ENCODE measurements at places on chromosomes 7 and 10.

GRCh38 chr7:79199266-79199665 lies 254.2 kb downstream of the MAGI2 start:
- DNase-seq, result no peak

GRCh38 chr10:86918022-86918471 lies 39.4 kb downstream of the MMRN2 start:
- DNase-seq, result no peak

DNA sequence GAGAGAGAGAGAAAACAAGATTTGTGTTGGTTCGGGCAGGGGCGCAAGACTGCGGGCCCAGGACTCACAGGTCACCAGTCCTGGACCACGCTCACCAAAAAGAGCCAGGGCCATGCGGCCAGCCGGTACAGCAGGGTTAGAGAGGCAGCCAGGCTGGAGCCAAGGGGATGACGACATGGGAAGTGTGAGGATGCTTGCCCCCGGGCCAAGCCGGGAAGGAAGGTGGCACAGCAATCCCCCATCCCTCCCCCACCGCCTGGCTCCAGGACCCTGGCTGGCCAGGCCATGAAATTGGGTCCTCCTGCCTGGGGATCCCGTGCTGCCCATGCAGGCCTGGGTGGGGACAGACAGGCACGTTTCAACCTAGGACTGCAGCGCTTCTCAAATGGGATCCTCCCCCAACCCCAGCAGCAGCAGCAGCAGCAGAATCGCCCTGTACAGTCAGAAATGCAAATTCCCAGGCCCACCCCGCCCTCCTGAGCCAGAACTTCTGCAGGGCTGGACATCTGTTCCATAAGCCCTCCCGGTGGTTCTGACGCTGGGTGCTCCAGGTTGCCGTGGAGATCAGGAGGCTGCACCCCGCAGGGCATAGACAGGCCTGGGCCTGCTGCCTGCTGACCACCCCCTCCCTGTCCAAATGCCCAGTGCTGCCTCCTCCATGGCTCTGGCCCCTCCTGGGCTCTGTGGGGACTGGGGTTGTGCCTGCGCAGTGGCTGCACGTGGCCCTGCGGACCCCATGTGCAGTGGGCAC lies 35.0 kb downstream of the YKT6 start:
- no peak for DNase-seq

- no peak for DNase-seq
These were observed 217.1 kb downstream of the ZNF248 start for GRCh38 chr10:37640301-37640700.

DNA sequence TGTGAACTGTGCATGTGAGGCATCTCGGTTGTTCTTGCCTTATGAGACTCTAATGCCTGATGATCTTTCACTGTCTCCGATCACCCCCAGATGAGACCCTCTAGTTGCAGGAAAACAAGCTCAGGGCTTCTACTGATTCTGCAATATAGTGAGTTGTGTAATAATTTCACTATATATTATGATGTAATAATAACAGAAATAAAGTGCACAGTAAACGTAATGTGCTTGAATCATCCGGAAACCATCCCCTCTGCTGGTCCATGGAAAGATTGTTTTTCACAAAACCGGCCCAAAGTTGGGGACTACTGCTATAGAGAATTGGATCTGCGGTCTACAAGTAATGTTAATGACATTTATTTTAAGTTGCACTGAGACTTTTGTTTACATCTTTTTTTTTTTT lies 126.7 kb downstream of the TPST1 start:
- DNase-seq, result no peak

DNA sequence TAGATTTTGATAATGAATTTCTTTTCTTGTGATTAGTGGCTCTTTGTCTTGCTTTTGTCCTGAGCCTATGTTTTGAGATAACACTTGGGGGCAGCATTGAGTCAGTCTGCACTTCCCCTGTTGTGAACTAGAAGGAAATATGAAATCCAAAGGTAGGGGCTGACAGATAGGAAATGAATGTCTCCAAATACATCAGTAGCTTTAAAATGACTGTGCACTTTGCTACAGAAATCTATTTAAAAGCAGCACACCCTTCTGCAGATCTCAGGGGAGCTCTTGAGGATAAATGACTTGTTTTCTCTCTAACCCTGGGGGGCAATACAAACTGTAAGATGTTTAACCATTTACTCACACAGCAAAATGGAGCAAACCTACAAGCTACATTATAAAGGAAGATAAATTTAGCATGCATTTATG lies 176.0 kb upstream of the MYO3A start:
- DNase-seq, result no peak

DNA sequence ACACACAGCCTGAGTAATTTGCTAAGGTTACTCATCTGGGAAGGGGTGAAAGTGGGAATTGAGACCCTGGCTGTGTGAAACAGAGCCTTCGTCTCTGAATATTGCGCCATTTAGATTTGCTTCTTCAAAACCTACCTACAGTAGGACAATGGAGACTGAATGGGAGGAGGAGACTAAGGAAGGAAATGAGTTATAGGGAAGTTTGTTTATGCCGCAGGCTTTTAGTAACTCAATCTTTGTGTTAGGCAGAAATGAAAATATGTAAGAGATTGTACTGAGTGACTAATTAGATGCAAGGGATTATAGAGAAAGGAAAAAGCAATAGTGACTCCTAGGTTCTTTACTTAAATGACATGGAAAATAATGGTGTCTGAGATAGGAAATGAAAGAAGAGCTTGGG lies 80.2 kb downstream of the KCND2 start:
- no peak for DNase-seq

DNA sequence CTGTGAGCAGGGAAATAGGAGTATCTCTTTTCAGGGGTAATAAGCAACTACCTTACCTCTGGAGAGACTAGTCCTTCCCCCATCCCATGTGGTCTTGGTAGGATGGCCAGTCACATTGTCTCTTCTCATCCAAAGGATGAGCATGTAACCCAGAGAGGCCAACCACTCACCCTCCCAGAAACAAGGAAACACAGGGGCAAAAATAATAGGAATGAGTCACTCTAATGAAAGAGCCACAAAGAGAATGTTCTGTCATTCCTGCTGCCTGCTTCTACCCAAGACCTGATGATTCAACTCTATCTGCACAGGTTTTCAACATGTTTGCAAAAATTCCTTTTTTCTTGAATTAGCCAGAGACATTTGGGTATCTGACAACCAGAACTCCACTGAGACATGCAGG lies 99.3 kb upstream of the NFE2L3 start:
- DNase-seq, result no peak

DNA sequence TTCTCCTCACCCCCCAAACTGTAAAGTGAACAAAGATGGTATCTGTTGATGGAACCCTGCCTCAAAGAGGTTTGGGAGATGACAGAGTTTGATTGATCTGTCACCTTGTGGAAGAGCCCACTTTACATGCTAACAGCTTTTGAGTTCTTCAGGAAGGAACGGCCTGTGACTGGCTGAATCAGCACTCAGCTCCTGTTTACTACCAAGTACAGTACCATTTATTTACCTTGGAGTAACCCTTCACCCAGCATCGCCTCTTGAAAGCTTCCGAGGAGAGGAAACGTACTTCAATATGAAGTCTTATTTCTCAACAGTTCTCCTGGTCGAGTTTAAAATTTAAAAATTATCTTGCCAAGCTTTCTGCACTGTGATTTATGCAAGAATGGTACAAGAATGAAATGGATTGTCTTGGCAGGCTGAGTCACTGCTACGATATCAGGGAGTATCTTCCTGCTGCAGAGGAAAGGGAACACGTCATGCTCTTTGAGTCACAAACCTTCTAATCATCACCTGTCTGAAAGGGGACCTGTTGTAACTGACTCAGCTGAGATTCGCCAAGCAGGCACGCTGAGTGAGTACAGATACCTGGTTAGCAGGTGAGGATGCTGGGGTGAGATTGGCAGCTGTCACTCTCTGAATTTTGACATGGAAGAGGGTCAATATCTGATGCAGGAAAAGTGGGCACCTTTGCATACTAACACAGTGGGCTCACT lies 30.1 kb downstream of the KLF6 start:
- DNase-seq, result no peak

GRCh38 chr10:8136736-8137135 lies 82.2 kb downstream of the GATA3 start:
- DNase-seq, result no peak

- peak; percentile 55 for DNase-seq
These were observed 60.8 kb upstream of the PPIF start for GRCh38 chr10:79286318-79286951.

DNA sequence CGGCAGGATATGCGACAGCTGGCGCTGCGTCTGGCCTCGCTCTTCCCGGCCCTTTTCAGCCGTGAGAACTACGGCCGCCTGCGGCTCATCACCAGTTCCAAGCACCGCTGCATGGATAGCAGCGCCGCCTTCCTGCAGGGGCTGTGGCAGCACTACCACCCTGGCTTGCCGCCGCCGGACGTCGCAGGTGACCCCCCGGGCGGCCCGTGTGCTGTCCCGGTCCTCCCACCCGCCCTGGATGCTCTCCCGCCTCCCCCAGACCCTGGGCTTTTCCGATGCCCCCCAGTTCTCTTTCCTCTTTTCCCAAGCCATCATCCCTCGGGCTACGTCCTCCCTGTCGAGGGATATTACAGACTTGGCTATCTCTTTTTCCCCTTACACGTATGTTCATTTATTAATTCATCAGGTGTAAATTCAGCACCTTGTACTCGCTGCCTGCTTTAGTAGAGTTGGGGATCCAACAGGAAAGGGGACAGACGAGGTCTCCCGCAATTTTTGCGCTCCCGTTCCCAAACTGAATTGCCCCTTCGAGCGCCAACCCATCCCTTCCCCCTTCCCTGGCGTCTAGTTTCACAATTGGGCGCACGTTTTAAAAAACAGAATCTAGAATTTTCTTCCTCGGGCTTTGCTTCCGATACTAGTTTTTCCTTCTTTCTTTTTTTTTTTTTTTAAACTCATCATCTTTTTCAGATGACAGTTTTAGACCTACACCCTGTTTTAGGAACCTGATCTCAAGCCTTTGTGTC lies 846 bp downstream of the MINPP1 start:
- peak; percentile 17 for DNase-seq

- DNase-seq, result no peak
These were observed 46.2 kb downstream of the TMEM60 start for GRCh38 chr7:77752016-77752415.

- DNase-seq, result no peak
These were observed 91.4 kb upstream of the FAM133B start for GRCh38 chr7:92681633-92682032.

- DNase-seq, result no peak
These were observed 165.8 kb upstream of the ADCY1 start for GRCh38 chr7:45408409-45408737.

DNA sequence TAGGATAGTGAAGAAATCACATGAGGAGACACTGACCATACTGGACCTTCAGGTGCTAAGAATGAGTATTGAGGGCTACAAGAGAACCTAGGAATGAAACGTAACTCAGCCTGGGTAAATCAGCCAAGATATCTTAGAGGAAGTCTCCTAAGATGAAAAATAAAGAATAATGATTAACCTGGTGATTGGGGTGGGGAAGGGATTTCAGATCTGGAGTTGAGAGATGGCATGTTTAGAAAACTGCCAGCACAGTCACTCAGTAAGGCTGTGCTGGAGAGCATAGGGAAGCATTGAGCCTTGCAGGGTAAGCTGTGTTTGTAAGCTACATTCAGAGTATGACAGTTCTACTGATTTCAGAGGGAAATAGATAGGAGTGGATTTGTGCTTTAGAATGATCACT lies 1.9 kb upstream of the MALRD1 start:
- DNase-seq, result no peak

DNA sequence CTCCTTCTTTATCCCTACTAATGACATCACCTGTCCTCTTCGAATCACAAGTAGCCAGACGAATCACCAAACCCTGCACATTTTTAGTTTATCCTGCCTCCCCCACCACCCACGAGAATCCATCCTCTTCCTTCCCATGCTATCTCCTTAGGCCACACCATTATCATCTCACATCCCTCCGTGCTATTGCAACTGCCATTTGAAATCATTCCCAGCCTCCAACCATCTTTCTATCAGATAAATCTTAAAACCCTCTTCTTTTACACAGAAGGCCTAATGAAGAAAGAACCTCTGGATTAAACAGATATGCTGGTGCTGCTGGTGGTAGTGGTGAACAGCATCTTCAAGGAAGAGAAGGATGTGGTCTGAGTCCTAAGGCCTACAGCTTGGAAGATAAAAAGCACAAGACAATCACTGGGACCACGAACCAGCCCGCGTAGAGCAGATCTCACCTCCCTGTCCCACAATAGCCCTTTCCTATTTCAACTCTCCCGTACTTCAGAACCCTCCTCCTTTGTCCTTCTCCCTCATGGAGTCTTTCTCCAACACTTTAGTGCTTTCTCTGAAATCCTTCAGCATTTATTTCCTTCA lies 403.1 kb downstream of the SFMBT2 start:
- no peak for DNase-seq
